Osteocyte (in vitro differentiated cells): ENCODE measurements at places on chromosomes 7 and 10. TPM values are rescaled to one million over a fixed set of nuclear protein-coding genes. Genes with fewer than 3 reads are reported as not detected.

The C7orf57 gene
- total RNA-seq = not detected in 2 replicates

The SPACDR gene
- 0.46 TPM in 1 of 2 replicates, not detected in the other for total RNA-seq

The IL6 gene
- not detected in 2 replicates for total RNA-seq

The BMI1 gene
- 41.7 and 48.5 TPM in 2 replicates for total RNA-seq

The OR9A2 gene
- not detected in 2 replicates for total RNA-seq

The RTKN2 gene
- total RNA-seq = 1.9 and 2.4 TPM in 2 replicates

GRCh38 chr7:8823486-8823885 lies 390.1 kb downstream of the NXPH1 start:
- DNase-seq = no peak

- no peak for DNase-seq
Observed at GRCh38 chr7:65238785-65239184, 134.9 kb upstream of the ZNF92 start.

GRCh38 chr7:76346097-76346496 lies 12.7 kb downstream of the YWHAG start:
- no peak for DNase-seq

DNA sequence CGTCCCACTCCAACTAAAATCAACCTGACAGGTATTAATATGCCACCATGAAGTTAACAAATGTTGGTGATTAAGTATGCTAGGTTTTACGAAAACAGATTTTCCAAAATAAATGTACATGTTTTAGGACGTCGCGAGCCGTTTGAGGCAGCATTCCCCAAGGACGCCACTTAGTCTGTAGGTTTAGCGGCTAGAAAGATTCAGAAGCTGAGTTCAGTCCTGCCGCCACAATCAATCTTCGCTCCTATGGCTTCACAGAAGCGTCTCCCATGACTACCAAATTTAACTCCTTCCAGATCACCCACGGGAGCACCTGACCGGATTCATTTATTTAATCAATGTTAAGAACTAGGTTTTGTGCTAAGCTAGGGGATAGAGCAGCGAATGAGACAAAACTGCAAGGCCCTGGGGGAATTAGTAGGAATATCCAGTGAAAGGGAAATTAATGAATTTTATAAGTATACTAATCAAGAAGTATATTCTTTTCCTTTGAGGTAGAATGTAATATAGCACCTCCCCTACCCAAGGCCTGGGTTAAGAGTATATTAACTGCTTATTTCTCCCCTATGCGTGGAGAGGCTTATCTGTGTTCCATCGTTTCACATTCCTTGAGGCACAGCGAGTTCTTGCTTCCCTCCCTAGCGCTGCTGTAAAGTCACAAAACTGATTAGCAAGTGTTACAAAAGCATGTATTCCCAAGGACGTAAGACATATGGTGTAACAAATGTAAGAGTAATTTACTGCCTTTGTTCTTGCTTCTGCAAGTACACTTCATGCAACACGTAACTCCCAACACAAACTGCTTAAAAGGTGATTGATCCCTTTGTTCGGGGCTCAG lies 994 bp upstream of the CYP51A1 start:
- no peak for DNase-seq

- DNase-seq = no peak
Observed at GRCh38 chr10:77794256-77795142, 132.1 kb downstream of the DLG5 start.

GRCh38 chr10:116098411-116099022 lies 174.5 kb downstream of the GFRA1 start:
- no peak for DNase-seq

DNA sequence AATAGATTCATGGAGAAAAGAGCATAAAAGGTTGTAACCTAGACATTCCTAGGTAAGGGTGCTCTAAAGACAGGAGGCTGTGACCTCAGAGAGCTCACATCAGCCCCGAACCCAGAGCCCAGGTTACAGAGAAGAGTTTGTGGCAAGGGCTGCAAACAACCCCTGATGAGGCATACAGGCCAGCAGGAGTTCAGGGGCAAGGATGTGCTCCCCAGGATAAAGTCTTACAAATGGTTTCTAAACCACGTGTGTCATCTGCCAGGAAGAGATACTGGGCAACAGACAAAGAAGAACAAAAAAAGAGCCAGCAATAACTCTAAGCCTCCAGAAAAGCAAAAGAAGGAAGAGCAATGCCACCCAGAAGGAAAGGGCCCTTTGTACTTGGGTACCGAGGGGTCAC lies 27.7 kb downstream of the NCAPG2 start:
- DNase-seq = no peak

- no peak for DNase-seq
Observed at GRCh38 chr7:34747867-34748727, 90.1 kb downstream of the NPSR1 start.

GRCh38 chr7:103446049-103446520 lies at the start of gene SLC26A5:
Gene SLC26A5, minus strand, starts transcription at chr7:103446207. Its CDS starts 24,693 bp downstream, at chr7:103421514.
- no peak for DNase-seq

GRCh38 chr10:48465860-48466521 lies 138.9 kb downstream of the ARHGAP22 start:
- DNase-seq = peak; percentile 83
